ENCODE measurements at places on chromosomes 3 and 15.

- DNase-seq, result no peak
These were observed 193.9 kb downstream of the UBE3A start for GRCh38 chr15:25244731-25245585.

DNA sequence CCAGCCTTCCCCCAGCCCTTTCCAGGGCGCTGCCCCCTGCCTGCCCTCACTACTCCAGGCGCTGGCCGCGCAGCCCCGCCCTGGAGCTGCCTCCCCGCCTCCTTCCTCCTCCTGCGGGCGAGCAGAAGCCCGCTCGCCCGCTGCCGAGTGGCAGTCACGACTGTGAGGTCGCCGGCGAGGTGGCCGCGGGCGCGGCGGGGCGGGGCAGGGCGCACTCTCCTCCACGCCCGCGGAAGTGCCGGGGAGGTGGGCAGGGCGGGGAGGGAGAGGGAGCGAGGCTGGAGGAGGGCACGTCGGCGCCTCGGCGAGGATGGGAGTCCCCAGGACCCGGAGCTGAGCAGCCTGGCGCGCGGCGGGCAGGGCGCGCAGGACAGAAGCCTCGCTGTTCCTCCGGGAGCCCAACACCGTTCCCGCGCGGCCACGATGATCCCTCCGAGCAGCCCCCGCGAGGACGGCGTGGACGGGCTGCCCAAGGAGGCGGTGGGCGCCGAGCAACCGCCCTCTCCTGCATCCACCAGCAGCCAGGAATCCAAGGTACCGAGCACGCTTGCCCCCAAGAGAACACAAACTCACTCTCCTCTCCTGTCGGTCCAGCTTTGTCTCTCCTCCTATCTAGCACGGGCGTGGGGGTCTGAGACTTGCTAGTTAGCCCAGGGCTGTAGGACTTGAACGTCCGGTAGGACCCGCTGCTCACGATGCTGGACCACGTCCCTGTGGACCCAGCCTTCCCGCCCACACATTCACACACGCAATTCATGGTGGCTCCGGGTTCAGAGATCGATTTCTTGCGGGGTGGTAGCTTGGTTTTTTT, at the start of gene STAC:
Gene STAC, plus strand, starts transcription at position 284 of the 811 bp plus-strand sequence. Its CDS starts 140 bp downstream, at position 424.
- DNase-seq, result peak; percentile 4

- DNase-seq, result peak; percentile 41
These were observed 39.3 kb downstream of the PLD1 start for GRCh38 chr3:171770689-171771620.

DNA sequence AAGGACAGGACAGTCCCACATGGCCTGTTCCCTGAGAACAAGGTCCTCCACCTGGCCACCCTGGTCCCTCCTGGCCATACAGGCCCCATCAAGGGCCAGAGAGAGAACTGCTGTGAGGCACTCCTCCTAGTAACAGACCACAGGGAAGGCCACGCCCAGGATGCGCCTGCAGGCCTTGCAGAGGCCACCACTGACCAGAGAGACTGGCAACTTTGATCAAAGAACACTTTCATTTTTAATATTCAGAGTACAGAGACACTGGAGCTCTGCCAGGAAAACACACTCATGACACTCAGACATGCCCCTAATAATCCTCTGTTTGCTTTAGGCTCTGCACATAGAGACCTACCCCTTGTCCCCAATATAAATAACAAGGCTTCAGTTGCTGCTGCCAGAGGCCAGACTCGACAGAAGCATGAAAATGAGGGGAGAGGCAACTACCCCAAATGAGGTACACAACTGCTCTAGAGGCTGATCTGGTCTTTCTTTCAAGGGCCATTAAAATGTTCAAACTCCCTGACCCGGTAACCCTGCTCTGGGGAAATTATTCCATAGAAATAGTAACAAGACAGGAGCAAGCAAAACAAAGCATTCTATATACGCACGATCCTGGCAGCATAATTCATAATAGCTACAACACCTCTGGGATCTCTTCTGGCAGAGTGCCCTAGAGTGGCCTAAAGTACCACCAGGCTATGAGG, 44.8 kb downstream of the CCDC12 start:
- no peak for DNase-seq

DNA sequence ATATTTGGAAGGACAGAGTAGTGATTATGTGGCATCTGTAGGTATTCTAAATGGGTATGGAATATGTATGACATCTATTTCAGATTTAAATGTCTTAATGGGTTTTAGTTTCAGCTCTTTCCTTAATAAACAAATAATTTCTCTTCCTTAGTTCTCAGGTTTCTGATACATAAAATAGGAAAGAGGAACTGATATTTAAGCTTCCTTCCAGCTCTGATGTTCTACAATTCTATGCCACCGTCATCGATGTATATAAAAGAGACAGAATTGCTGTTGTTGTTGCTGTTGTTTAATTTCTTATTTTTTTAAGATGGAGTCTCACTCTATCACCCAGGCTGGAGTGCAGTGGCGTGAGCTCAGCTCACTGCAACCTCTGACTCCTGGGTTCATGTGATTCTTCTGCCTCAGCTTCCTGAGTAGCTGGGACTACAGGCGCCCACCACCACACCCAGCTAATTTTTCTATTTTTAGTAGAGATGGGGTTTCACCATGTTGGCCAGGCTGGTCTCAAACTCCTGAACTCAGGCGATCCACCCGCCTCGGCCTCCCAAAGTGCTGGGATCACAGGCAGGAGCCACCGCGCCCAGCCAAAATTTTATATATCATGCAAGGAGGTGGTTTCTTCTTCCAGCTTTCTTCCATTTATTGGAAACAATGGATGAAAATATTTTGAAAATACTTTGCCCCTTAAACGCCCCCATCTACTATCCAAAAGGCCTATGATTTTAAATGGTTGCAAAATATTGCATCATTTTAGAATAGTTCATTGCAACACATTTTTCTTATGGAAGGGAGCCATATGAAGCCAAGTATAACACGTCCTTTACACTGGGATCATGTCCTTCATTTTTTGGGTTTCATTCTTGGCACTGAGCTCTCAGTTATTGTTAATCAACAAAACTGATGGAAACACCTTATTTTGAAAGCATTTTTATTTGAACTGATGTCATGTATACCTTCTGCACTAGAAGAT, 13.9 kb upstream of the C15orf61 start:
- no peak for DNase-seq
